Tibial nerve (tissue), 4 donors: ENCODE measurements at places on chromosomes 12 and 14. TPM values are rescaled to one million over a fixed set of nuclear protein-coding genes. Genes with fewer than 3 reads are reported as not detected.

- no peaks in the 10 kb centered on the region for H3K4me1 ChIP-seq
- no peak overlapping the region for H3K27ac ChIP-seq
- no peak for DNase-seq
- H3K36me3 ChIP-seq = no peaks in the 10 kb centered on the region
Observed at GRCh38 chr12:61810486-61810885, 449.7 kb upstream of the USP15 start.

GRCh38 chr14:75277815-75278421 lies 710 bp upstream of the FOS start:
- H3K27ac ChIP-seq = peak overlapping the region; percentile 99
- H3K36me3 ChIP-seq = peaks cover 7% of the 10 kb centered on the region
- H3K4me1 ChIP-seq = peaks cover 53% of the 10 kb centered on the region
- peak overlapping the region; percentile 82 for H3K4me3 ChIP-seq
- no peak for DNase-seq

- no peak overlapping the region for H3K4me3 ChIP-seq
- no peaks in the 10 kb centered on the region for H3K27me3 ChIP-seq
- H3K4me1 ChIP-seq = no peaks in the 10 kb centered on the region
- no peaks in the 10 kb centered on the region for H3K36me3 ChIP-seq
- no peak for DNase-seq
Observed at GRCh38 chr14:36194663-36195062, 18.1 kb upstream of the PTCSC3 start.

DNA sequence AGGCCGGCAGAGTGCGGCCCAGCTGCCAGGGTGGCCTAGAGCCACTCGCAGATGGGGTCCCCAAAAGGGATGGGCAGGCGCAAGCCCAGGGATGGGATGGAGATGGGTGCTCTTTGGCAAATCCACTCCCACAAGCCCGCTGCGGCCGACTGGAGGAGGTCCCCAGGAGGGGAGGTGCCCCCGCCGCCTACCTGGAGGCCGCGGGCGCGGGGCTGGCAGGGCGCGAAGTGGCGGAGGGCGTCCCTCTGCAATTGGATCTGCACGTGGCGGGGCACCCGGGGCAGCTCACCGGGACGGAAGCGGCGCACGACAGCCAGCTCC lies 730 bp downstream of the PPP1R3E start:
- peak overlapping the region; percentile 98 for H3K27ac ChIP-seq
- H3K4me1 ChIP-seq = peaks cover 5% of the 10 kb centered on the region
- H3K4me3 ChIP-seq = peak overlapping the region; percentile 92
- H3K27me3 ChIP-seq = no peaks in the 10 kb centered on the region
- no peaks in the 10 kb centered on the region for H3K36me3 ChIP-seq
- DNase-seq = no peak

GRCh38 chr12:132921685-132922084 lies 34.3 kb upstream of the CHFR start:
- H3K27me3 ChIP-seq = no peaks in the 10 kb centered on the region
- H3K4me3 ChIP-seq = no peak overlapping the region
- no peaks in the 10 kb centered on the region for H3K4me1 ChIP-seq
- H3K36me3 ChIP-seq = no peaks in the 10 kb centered on the region
- no peak for DNase-seq

- H3K4me3 ChIP-seq = no peak overlapping the region
- DNase-seq = no peak
- H3K27ac ChIP-seq = no peak overlapping the region
- H3K4me1 ChIP-seq = peaks cover 10% of the 10 kb centered on the region
- peaks cover 66% of the 10 kb centered on the region for H3K27me3 ChIP-seq
Observed at GRCh38 chr12:51592034-51592705, 1.1 kb downstream of the SCN8A start.

DNA sequence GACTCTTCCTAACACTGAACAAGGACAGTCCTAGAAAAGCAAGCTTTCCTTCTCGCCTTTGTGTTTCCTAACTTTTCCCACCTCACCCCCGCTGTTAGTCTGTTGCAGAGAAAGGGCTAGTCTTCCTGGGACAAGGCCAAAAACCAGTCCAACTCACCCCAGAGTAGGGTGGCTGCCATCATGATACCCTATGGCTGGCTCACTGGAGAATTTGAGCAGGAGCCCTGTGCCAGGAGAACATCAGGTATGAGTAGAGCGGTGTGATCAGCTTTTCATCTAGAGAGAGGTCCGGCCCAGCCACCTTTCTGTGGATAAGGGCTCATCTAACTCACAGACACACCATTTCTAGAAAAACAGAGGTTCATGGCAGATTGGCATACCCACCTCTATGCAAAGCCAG lies 16.7 kb upstream of the ZFP36L1 start:
- H3K4me3 ChIP-seq = no peak overlapping the region
- peak overlapping the region; percentile 18 for H3K27ac ChIP-seq
- no peaks in the 10 kb centered on the region for H3K27me3 ChIP-seq
- H3K4me1 ChIP-seq = peaks cover 33% of the 10 kb centered on the region
- H3K36me3 ChIP-seq = no peaks in the 10 kb centered on the region

DNA sequence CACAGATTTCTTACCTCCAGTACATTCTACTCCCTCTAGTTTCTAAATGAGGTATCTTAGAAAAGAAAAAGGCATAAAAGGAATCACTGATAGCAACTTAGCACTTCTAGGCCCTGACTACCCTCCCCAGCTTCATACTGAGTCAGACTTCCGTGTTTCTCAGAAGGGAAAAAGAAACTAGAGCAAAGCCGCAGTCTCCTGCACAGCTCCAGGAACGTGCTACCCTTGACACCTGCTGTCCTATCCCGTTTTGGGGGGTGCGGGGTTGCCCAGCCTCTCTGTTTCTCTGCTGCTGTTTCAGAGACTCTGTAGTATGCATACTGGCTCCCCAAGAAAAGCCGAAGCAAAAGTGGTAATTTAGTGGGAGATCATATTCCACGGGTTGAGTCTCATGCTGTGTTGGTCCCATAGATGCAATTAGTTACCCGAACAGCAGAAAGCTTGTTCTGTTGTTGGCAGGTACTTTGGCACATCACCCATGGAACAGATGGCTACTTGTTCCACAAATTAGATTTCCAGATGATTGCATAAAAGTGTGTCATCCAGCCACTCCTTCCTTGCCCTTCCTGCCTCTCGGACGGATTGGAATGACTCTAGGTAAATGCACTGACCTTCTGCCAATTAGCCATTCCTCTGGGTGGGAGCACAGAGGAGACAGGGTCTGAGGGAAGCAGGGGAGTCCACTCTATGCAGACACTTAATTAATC lies 438.1 kb downstream of the FUT8 start:
- H3K27ac ChIP-seq = no peak overlapping the region
- no peak overlapping the region for H3K4me3 ChIP-seq
- no peak for DNase-seq

GRCh38 chr14:100192250-100192671 lies 32.8 kb upstream of the DEGS2 start:
- H3K36me3 ChIP-seq = no peaks in the 10 kb centered on the region
- H3K4me3 ChIP-seq = peak overlapping the region; percentile 41
- DNase-seq = no peak
- H3K4me1 ChIP-seq = no peaks in the 10 kb centered on the region
- no peaks in the 10 kb centered on the region for H3K27me3 ChIP-seq

DNA sequence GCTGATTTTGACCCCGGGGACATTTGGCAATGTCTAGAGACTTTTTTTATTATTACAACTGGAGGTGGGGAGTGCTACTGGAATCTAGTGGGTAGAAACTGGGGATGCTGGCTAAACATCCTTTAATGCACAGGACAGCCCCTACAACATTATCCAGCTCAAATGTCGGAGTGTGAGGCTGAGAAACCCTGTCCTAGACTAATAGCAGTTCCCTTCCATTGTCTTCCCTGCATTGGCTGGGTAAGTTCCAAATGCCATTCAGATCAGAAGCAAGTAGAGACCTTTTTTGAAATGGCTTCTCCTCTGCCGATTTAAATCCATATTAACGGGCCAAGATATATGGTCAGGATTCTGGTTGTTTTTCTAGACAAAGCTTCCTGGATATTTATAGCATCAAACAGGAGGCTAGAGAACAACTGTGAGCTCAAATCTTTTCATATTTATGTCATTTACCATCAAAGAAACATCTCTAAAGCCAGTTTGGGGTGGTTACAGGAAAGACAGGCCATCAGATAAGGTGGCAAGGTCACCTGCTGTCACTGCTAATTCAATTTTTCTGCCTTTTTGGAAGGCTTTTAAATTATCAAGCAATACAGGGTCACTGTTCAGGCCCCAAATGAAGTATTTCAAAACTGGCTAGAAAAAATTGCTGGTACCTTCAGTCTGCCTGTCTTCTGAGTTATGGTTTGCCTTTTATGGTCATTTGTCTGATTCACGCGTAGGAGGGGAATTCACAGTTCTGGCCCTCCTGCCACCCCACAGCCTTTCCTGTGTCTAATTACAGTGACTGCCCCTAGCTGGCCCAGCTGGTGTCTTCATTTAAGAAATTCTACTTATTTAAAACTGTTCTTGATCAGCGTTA lies 20.1 kb upstream of the AKAP5 start:
- no peaks in the 10 kb centered on the region for H3K4me1 ChIP-seq
- no peak overlapping the region for H3K4me3 ChIP-seq
- peak overlapping the region; percentile 15 for H3K27ac ChIP-seq
- no peak for DNase-seq
- H3K27me3 ChIP-seq = no peaks in the 10 kb centered on the region

GRCh38 chr12:49358483-49359141 lies 8.7 kb upstream of the SPATS2 start:
- no peak overlapping the region for H3K4me3 ChIP-seq
- H3K4me1 ChIP-seq = peaks cover 5% of the 10 kb centered on the region
- no peak overlapping the region for H3K27ac ChIP-seq

- no peaks in the 10 kb centered on the region for H3K36me3 ChIP-seq
- peaks cover 5% of the 10 kb centered on the region for H3K4me1 ChIP-seq
- no peaks in the 10 kb centered on the region for H3K27me3 ChIP-seq
Observed at GRCh38 chr12:93674386-93674785, 2.8 kb upstream of the CRADD start.

DNA sequence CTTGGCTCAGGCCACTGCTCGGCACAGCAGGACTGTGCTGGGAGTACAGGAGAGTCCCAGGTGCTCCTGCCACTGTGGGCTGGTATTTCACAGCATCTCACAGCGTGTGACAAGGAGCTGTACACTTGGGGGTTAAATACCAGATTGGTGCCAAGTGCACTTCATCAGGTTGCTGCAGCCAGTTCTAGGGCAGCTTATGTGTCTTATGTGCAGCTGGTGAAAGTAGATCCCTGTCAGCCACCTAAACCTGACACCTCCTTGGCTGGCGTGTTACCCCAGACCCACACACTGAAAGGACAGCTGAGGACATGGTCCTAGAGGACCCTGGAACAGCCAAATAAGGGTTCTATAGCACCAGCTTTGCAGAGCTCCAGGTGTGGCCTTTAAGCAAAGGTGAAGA lies 18.9 kb downstream of the PLEKHH1 start:
- DNase-seq = no peak
- peaks cover 6% of the 10 kb centered on the region for H3K36me3 ChIP-seq
- no peak overlapping the region for H3K27ac ChIP-seq
- H3K4me1 ChIP-seq = no peaks in the 10 kb centered on the region

- H3K4me1 ChIP-seq = no peaks in the 10 kb centered on the region
- H3K36me3 ChIP-seq = no peaks in the 10 kb centered on the region
- no peak overlapping the region for H3K27ac ChIP-seq
- no peak overlapping the region for H3K4me3 ChIP-seq
Observed at GRCh38 chr14:104319491-104320241, 181.3 kb downstream of the KIF26A start.

- H3K4me1 ChIP-seq = no peaks in the 10 kb centered on the region
- H3K27ac ChIP-seq = no peak overlapping the region
- H3K27me3 ChIP-seq = peaks cover 35% of the 10 kb centered on the region
- H3K36me3 ChIP-seq = no peaks in the 10 kb centered on the region
- DNase-seq = no peak
- H3K4me3 ChIP-seq = no peak overlapping the region
Observed at GRCh38 chr14:33954016-33954598, 3.2 kb upstream of the EGLN3 start.

GRCh38 chr14:89684139-89684538 lies 267.1 kb upstream of the FOXN3 start:
- DNase-seq = no peak
- no peak overlapping the region for H3K4me3 ChIP-seq
- no peaks in the 10 kb centered on the region for H3K4me1 ChIP-seq
- no peaks in the 10 kb centered on the region for H3K36me3 ChIP-seq

DNA sequence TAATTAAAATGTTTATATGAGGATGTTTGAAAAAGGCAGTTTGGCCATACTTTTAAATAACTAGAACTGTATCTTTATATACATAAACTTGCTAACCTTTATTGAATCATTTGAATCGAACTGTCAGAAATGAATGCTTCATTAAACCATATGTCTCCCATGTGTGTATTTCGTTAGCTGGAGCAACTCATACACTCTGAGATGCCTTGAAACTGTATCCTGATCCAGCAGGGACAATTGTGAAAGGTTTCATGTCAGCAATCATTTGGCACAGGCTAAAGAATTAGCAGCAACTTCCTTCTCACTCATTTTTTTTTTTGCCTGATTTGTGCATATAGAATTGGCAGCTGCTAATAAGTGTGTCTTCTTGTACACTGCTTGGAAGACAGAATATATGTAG lies 109.9 kb downstream of the NAV3 start:
- H3K36me3 ChIP-seq = no peaks in the 10 kb centered on the region
- no peaks in the 10 kb centered on the region for H3K27me3 ChIP-seq
- no peaks in the 10 kb centered on the region for H3K4me1 ChIP-seq
- H3K27ac ChIP-seq = no peak overlapping the region

- H3K27me3 ChIP-seq = peaks cover 4% of the 10 kb centered on the region
- H3K27ac ChIP-seq = no peak overlapping the region
- no peaks in the 10 kb centered on the region for H3K4me1 ChIP-seq
- no peak for DNase-seq
Observed at GRCh38 chr12:109760930-109761921, 47.6 kb downstream of the FAM222A start.

- DNase-seq = no peak
- H3K27ac ChIP-seq = no peak overlapping the region
Observed at GRCh38 chr12:2678426-2678825, 116.3 kb upstream of the FKBP4 start.

- H3K4me1 ChIP-seq = peaks cover 4% of the 10 kb centered on the region
- no peaks in the 10 kb centered on the region for H3K27me3 ChIP-seq
- no peak overlapping the region for H3K4me3 ChIP-seq
- no peaks in the 10 kb centered on the region for H3K36me3 ChIP-seq
Observed at GRCh38 chr12:87311206-87311605, 718.0 kb downstream of the C12orf50 start.

The C12orf50 gene
- total RNA-seq = 0.66 TPM

The MORN3 gene
- not detected for total RNA-seq

The CEBPE gene
- total RNA-seq = not detected

The SLCO1B1 gene
- not detected for total RNA-seq

The GDF11 gene
- 4.9 TPM for total RNA-seq

The RDH11 gene
- 48.8 TPM for total RNA-seq
